Sciatic nerve (tissue), 2 donors: ENCODE measurements at places on chromosomes 2 and 18.

DNA sequence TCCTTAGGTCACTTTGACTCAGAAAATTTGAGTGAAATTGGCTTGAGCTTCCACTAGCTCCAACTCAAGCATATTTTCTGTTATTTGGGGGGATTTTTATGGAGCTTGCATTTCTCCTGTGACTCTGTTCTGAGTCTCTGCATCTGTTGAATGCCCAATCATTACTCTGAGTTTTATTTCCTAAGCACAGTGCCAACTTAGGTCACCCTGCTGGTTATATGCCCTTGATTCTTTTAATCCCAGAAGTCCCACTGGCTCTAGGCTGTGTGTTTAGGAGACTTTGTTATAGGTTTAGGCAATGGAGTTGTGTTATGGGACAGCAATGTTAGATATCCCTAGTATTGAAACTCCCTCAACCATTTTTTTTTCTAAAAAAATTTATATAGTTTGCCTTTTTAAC, 198.2 kb upstream of the DTNA start:
- DNase-seq: no peak

DNA sequence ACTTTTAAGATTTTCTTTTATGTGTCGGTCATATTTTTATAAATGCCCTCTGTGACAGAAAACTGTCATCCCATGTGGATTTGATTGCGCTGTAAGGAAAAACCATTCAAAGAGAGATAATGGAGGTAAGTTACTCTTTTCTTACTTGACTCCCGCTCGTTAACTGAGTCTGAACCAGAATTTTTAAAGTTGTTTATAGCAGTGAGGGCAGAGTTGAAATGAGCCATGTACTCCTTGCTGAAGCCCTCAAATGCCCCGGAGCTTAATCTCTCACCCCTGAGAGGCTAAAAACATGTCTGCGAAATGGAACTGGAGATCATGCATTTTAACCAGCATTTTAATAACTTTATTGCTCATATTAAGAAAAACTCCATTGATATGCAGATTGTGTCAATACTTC, 320.0 kb upstream of the SOX11 start:
- no peak for DNase-seq

DNA sequence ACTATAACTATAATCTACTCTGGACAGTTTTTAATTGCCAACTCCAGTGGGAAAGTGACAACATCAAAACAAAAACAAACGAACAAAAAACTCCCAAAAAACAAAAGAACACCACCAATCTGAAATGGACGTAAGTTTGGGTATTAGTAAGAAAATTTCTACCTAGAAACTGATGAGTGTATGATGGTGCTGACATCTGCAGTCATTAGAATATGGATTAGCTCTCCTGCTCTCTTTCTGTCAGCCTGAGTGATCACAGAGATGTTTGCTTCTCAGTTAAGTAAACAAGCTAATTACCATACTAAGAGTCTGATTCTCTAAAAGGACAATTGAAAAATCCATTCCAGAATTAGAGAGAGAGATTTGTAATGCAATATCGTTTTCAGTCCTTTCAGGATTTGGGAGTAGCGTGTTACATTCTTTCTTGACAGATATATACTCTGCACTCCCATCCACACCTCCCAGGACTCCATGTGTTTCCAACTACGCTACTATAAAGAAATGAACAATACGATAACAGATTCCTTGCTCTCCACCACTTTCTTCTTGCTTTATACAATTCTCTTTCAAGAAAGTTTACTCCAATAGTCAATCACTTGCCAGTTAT, 1347.4 kb upstream of the PIK3C3 start:
- DNase-seq: no peak

DNA sequence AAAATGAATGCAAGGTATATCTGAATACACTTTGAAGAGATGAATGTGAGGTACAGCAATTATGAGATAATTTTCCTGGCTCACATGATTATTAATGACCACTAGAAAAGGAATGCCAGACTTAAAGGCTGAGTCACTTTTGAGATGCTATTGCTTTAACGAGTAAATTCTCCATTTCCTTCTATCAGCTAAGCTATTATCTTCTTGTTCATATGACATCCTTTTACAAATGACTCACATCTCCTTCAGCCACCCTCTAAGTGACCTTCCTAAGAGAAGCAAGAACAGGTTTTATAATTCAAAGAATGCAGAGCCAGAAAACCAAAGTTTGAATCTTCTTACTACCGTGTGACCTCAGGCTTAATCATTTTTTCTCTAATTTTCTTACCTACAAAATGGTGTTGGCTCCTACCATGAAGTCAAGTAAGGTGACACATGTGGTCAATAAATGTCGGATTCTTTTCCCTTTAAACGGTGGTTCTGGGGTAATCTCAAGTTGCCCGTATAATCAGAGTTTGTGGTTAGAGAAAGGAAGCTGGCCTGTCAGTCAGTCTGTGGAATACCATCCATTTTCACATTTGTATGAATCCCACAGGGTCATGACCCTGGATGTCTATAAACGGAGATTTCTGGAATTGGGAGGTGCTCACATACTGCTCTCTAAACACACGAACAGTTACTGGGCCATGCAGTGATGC, 184.0 kb upstream of the PID1 start:
- DNase-seq: no peak

DNA sequence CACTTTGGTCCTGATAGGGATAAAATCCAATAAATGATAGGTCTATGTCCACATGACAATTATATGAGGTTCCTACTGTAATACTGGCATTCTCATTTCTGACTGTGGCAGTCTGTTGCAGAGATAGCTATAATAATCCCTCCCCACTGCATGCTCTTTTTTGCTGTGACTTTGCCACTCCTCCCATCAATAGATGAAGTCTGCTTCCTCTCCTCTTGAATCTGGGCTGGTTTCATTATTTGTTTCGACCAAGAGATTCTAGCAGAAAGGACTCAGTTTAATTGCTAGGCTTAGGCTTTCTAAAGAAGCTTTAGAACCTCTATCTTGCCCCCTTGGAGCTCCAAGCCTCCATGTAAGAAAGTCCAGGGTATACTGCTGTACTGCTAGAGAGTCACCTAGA, 23.3 kb upstream of the CREB1 start:
- DNase-seq: no peak

DNA sequence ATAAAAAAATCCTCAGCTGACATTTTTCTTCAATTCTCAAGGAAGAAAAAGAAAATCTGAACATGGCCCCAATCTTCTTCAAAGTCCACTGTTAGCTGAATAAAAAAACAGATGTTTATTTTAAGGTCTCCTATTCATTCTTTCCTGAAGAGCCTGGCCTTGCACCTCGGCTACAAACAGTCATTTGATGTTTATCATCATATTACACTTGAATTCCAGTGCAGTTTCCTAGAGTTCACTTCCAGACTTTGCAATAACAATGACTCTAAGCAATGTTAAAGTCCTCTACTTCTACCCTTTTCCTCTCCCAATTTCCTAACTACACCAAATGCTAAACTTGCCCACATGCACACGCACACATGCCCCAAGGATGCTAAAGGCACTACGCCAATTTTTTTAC, 70.1 kb downstream of the NOL10 start:
- DNase-seq: no peak

DNA sequence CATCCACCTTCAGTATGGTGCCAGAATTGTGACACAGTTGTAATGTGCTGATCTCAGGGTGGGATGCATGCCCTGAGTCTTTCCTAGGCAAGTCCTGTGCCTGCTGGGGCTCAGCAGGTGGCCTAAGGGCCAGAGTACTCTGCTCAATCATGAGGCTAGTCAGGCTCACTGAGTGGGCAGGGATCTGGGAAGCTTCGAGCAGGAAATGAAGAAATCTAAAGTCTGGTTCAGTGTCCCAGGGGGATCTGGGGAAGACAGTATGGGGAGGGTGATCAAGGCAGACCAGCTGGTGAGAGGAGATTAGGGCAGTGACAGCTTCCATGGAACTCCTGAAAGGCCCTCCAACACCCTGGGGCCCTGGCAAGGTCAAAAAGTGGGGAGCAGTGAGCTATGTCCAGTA, 8.9 kb upstream of the ANKRD29 start:
- no peak for DNase-seq

DNA sequence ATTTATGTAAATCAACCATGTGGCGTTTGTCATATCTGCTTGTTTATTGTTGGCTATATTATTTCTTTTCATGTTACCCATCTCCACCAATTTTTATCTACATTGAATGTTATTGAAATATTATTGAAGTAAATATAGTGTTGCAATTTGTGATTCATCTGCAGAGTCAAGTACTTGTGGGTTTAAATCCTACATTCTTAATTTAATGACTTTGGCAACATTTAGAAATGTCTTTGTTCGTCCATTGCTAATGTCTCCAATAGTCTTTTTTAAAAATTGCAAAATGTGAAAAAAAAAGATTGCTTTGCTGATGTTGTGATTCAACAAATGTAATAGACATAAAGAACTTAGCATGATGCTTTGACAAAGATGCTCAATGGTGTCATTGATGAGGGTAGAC, 1572.8 kb upstream of the PIK3C3 start:
- no peak for DNase-seq

GRCh38 chr2:186437719-186438118, 48.3 kb upstream of the ZC3H15 start:
- DNase-seq: no peak

GRCh38 chr2:207953354-207953753, 72.0 kb downstream of the PLEKHM3 start:
- no peak for DNase-seq

GRCh38 chr2:232573771-232574435, 23.4 kb downstream of the EIF4E2 start:
- no peak for DNase-seq

- no peak for DNase-seq
These were observed 14.0 kb downstream of the TMEM127 start for GRCh38 chr2:96251721-96252292.

DNA sequence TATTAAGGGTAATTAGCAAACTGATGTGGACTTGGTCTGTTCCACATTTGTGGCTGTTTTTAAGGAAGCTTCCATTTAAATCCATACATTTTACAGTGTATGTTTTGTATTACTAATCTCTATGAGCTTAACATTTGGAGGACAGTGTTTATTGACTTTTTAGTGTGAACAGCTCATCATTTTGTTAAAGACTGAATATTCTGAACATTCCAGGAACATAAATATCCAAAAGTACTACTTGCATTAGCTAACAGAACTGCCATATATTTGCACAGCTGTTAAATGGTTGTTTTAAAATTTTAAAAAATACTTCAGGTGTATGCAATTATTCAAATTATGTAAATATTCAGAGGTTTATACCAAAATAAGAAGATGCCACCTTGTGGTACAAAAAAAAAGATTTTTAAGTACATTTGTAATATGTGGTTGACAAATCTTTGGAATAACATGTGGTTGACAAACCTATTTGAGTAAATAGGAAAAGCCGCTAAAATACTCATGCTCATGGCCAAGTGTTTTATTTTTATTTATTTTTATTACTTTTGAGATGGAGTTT, 439.7 kb upstream of the FANCL start:
- no peak for DNase-seq
